HTR-8/SVneo (cell line): ENCODE measurements at places on chromosomes 16 and 17.
A peak's percentile ranks its signal among the peaks of the same experiment; 100 is the strongest.

DNA sequence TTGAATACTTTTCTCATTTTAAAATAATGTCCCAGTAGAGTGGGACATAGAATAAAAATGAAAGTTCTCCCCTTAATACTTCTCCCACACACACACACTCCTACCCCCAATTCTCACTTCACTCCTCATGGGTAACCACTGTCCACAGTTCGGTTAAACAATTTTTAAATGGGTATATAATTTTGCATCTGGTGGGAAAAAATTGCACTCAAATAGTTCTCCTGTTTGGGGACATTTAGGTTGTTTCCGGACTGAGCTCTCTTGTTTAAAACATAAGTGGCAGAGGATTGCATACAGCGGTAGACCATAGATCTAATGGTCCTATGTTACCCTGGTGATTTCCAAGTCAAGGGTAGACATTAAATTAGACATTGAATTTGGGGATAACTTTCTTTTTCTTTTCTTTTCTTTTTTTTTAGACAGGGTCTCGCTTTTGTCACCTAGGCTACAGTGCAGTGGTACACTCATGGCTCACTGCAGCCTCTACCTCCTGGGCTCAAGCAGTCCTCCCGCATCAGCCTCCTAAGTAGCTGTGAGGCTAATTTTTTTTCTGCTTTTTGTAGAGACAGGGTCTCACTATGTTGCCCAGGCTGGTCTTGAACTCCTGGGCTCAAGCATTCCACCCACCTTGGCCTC, 138.3 kb downstream of the SOCS1 start:
- DNase-seq: no peak

DNA sequence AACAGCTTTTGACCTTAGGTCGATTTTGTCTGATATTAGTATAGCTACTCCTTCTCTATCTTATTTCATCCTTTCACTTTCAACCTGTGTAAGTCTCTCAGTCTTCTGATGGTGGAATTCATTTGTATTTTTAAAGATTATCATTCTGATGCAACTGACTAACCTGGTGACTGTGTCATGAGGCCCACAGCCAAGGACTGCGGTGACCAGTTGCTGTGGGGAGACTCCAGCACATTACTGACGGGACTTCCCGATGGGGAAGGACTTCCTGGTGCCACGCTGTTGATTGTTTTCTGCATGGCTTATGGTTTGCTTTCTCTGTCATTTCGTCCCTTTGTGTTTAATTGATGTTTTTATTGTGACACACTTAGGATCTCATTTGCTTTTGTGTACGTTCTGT, 34.2 kb downstream of the RMI2 start:
- no peak for DNase-seq

GRCh38 chr16:89020925-89021595, 44.1 kb upstream of the CBFA2T3 start:
- no peak for DNase-seq

DNA sequence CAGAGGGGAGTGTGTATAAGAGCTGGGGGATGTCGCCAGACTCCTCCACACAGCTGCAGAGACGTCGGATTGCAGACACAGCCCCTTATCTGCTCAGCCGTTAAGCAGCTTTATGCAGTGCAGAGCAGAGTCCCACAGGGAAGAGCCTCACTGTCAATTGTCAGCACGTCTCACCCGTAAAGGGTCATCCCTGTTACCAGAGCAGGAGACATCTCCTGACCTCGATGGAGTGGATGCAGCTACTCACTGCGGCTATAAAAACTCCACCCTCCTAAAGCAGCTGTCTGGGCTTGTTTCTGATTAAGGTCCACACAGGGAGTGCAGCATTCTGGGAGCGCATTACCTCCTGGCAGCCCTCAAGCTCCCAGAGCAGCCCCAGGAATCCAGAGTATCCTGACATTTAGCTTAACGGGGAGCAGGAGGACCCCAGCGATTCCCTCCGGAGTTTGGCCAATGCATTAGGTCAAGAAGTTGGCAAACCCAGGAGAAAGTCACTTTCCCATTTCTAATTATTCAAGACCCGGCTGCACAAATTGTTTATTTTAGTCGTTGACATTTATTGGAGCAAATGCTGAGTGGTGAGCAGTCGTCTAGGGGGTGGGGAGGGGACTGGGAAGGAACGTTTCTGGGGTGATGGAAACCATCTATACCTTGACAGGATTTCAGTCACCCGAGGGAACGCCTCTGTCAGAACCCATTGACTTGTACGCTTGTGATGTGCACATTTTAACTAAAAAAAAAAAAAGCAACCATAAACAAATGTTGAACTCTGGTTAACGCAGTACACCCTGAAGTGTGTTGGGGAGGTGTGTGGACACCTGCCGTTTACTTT, 100.0 kb upstream of the ZNF469 start:
- DNase-seq: no peak

GRCh38 chr16:81531419-81531821, 86.8 kb downstream of the CMIP start:
- DNase-seq: no peak

DNA sequence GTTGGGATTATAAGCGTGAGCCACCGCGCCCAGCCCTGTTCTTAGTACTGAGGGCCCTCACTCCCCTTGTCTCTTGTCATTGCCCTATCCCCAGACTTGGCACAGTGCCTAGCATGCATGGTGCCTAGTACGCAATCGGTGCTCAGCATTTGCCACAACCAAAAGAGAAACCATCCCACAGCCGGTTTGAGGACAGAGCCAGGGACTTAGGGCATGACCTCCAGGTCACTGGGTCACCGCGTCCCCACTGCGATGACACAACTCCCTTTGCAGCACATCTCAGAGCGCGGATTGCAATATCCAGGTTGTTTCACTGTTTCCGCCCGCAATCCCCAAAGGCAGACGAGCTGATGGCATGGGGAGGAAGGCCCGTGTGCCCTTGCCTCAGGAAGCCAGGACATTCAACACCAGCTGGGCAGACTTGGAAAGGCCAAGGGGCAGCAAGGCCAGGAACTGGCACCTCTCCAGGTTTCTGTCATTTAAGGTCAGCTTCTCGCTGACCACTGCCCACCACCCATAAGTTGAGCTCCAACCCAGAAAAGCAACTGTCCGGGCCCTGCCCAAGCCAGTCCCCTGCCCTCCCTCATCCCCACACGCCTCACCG, 274.5 kb downstream of the MRTFB start:
- DNase-seq: no peak

DNA sequence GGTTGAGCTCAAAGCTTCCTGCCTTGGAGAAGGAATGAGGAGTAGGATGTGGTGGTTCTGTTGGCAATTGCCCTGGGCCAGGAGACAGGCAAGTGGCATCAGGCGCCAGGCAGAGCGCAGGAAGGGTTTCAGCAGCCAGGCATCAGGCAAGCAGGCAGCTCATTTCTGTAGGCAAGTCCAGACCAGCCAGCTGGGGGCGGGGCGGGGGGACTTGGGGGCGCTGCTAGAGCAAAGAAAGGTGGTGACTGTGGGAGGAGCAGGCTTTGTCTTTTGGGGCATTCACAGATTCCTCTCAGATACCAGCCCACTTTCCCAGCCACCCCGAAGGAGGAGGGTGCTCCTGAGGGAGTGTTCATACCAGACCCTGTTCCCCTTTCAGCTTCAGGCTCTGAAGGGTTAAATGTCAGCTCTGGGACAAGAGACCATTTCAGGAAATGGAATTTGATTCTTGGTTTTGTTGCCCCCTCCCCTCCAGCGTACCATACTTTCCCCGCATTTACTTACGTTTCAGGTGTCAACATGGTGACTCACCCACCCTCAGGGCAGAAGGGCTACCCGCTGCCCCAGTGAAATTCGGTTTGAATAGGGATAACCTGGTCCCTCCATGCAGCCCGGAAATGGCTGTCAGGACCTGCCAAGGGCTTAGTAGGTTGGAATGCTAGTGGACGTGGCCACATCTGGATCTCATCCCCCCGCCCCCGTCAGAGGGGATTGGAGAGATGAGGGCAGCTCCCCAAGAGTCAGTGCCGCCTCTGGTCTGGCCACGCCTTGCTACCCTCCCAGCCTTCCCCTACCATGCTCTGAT, 13.2 kb downstream of the NGFR start:
- DNase-seq: peak; percentile 89

- DNase-seq: no peak
These were observed 190.2 kb downstream of the PRKCA start for GRCh38 chr17:66492561-66493005.

DNA sequence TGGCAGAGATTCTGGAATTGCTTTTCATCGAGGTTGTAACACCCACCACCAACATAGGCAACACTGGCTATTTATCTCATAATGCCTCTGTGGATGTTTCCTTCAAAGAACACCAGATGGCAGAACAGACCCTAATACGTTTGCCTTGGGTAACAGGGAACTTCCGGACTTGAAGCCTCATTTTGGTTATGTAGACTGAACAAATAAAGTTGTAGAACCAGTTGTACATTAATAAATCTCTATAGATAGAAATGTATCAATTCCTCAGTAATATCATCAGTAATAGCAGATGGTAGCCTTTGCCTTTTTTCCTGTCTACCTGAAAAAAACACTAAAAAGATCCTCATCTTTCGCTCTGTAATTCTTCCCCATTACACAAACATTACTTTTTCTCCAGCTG, 25.9 kb upstream of the APOH start:
- DNase-seq: peak; percentile 78

- no peak for DNase-seq
These were observed 100.7 kb downstream of the LYRM1 start for GRCh38 chr16:21001262-21001661.

- DNase-seq: no peak
These were observed 7.5 kb downstream of the C16orf90 start for GRCh38 chr16:3487521-3488410.

- DNase-seq: peak; percentile 80
These were observed 38.2 kb downstream of the HOXB1 start for GRCh38 chr17:48492401-48493298.

- peak; percentile 95 for DNase-seq
These were observed 98.4 kb upstream of the GSE1 start for GRCh38 chr16:85514598-85515318.

- DNase-seq: no peak
These were observed 54.8 kb downstream of the RAP1GAP2 start for GRCh38 chr17:2850991-2851390.

- DNase-seq: no peak
These were observed 6.4 kb upstream of the ZNF750 start for GRCh38 chr17:82846061-82846691.

DNA sequence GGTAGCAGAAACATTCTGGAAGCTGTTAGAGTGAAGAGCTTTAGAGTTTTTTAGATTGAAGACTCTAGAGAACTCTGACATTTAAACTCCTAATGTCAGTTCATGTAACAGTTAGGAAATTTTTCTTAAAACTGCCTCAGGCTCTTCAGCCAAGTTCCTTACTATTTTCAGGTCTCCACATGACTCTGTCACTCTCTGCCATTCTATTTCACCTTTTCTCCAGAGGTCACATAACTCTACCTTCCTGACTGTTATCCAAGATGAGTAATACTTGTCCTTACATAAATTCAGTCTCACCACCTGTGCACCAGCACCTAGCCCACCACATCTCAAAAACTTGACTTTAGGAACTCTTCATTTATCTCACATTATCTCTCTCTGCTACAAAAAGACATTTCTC, 347.1 kb upstream of the CA10 start:
- DNase-seq: no peak

GRCh38 chr16:51152691-51153576, 1.9 kb upstream of the SALL1 start:
- no peak for DNase-seq

- DNase-seq: no peak
These were observed 22.0 kb downstream of the STX8 start for GRCh38 chr17:9553596-9553995.

GRCh38 chr16:50593410-50594150, 45.4 kb downstream of the NKD1 start:
- no peak for DNase-seq

DNA sequence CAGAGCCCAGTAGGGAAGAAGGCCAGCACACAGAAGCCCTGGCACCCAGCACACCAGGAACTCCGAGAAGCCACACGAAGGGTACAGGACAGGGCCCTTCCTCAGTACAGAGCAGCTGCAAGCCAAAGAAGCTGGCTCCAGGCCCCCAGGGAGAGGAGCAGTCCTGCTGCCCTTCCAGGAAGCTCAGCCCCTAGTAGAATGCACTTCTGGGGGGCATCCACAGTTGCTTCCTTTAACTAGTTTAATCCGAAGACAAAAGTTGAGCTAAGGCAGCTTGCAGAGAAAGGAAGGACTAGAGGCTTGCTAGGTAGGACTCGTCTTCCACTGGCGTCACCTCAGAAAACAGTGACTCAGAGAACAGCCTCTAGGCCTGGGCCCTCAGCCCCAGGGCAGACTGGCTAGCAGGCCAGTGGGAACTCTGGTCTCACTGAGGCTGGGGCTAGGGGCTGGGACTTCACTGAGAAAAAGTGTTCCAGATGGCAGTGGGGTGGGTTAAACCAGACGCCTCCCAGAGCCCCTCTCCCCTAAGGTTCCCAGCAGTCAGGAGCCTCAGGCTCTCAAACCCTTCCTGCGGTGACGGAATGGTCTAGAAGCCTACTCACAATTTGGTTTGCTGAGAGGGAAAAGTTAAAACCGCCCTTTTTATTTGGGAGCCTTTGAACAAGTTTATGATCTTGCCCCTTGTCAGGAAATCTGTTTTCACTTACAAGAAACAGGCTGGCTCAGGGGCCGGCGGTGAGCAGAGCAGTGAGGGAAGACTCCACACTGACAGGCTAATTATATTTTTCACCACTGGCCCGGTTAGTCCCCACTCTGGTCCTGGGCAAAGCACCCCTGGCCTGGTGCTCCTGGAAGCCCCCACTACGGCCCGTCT, 41.4 kb downstream of the ACTG1 start:
- no peak for DNase-seq

DNA sequence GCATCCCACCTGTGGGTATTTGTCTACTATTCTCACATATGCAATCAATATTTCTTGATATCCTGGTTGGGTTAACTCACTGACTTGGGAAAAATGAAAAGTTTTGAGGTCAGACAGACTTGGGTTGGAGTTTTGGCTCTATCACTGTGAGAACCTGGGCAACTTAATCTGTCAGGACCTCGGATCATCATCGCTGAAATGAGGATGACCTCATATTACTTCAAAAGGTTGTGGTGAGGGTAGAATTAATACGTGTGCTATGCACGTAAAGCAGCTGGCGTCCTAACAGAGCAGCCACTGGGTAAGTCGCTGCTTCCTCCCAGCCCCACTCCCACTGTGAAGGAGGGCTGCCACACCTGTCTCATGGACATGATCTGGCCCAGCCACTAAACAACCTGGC, 57.3 kb downstream of the COG7 start:
- no peak for DNase-seq

DNA sequence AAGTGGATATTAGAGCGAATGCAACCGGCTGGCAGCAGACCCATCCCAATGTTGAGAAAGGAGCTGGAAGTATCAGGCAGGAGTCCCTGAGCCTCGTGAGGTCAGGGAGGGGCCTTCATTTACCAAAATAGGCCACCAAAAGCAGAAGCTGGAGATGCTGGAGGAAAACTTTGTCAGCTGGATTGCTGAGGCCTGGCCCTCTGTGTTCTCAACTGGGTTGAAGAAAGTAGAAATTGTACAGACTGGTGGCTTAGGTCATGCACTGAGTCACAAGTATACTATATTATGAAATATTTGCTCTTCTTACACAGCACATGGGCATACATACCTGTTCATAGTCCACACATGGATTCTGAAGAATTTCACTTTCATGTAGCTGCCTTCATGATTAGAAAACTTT, 23.2 kb upstream of the TEKT3 start:
- DNase-seq: no peak
